Hematopoietic multipotent progenitor cell treated with erythropoietin and hydrocortisone succinate and interleukin-3 and kit ligand, for 8 days (in vitro differentiated cells): ENCODE measurements at places on chromosomes 13 and 19.
A peak's percentile ranks its signal among the peaks of the same experiment; 100 is the strongest.

DNA sequence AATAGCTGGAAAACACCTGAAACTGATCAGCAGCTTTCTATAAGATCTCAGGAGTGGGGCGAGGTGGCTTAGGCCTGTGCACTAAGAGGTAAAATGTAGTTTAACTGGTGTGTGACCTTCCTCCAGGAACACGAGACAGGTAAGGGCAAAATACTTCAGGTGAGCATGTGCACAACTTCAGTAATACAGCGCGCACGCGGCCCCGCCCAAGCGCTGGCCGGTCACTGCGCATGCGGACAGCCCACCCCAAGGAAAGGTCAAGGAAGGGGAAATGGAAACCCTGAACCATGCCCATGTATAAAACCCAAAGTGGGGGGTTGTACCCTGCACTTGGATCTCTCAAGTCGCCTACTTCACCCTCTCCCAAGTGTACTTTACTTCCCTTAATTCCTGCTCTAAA, 49.4 kb upstream of the ARHGEF7 start:
- DNase-seq = no peak

GRCh38 chr13:46665248-46665632, 112.3 kb downstream of the LRCH1 start:
- DNase-seq = no peak

DNA sequence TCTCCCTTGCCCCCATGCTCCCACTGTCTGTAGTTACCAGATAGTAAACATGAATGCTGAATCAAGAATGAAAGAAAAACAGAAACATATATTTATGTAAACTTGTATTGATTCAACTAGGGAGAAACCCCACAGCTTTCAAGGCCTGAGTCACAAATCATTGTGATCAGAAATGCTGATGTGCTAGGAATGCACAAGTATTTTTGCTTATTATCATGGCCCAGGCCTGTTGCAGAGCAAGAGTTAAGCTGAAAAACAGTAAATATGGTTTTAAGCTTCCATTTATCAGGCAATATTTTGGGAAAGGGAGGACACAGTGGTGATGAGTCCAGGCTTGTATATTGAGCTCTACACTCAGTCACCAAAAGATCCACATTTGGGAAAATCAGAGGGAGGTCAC, 669.6 kb downstream of the DIAPH3 start:
- no peak for DNase-seq

DNA sequence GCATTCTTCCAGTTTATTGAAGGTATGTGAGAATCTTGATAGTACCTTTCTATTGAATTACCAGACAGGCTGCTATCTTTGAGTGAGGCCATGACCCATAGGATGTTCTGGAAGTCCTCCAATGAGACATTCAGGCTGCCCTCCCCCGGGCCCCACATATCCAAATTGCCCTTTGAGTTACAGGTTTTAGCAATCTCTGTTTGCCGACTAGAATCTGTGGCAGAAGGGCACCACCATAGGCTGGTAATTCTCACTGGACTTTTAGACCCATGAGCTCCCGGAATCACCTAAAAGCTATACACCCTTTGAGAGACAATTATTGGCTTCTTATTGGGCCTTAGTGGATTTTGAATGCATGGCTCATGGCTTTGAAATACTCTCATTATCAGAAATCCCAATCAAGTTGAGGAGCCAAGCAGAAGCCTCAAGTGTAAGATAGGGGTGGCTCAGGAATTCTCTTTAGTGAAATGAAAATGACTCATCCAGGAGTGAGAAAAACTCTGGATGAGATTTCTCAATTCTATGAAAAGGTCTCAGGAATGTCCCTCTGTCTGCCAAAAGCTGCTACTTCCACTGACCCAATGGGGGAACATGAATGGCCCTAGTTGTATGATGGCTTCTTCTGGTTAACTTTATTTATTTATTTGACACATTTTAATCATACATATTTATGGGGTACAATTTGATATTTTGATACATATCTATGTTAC, 172.1 kb upstream of the CSNK1A1L start:
- no peak for DNase-seq

GRCh38 chr19:54310543-54310942, 2.4 kb downstream of the LILRA5 start:
- DNase-seq = no peak

- DNase-seq = peak; percentile 24
These were observed 23.9 kb downstream of the PIBF1 start for GRCh38 chr13:72805676-72806346.

DNA sequence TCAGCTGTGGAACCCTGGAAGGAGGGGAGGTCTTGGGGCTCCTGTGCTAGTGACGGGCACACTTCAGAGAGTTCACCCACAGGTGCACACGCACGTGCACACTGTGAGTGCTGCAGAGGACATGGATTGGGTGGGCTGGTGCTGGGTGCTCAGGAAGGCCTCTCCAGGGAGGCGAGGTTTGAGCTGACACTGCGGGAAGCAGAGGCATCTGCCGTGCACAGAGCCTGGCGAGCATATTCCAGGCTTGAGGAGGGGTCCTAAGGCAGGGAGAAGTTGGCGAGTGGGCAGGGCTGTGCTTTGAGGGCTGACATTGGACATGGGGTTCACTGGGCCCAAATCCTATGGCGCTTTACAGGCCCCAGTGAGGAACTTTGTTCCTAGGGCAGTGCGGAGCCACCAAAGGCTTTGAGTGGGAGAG, 25.6 kb downstream of the CCDC8 start:
- DNase-seq = no peak

DNA sequence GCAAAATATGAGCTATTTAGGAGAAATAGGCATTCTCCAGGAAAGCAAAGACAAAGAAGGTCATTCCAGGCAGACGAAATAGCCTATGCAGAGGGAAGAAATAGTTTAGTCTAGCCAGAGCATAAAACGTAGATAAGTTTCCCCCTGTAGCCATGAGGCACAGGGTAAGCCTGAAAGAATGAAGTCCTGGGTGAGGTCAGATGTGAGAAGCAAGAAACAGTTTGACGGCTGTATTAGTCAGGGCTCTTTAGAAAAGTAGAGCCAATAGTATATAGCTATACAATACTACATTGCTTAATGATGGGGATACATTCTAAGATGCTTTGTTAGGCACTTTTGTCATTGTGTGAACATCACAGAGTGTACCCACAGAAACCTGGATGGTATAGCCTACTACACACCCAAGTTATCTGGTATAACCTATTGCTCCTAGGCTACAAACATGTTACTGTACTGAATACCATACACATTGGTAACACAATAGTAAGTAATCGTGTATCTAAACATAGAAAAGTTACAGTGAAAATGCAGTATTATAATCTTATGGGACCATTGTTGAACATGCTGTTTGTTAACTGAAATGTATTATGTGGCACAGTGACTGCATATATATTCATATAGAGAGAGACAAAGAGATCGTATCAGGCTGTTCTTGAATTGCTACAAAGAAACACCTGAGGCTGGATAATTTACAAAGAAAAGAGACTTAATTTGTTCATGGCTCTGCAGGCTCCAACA, 59.3 kb upstream of the WDFY2 start:
- no peak for DNase-seq

- no peak for DNase-seq
These were observed at the start of gene JSRP1 for GRCh38 chr19:2255982-2256685. Gene JSRP1 (minus strand): TSS chr19:2256417. CDS start chr19:2255314, 1,103 bp downstream.

DNA sequence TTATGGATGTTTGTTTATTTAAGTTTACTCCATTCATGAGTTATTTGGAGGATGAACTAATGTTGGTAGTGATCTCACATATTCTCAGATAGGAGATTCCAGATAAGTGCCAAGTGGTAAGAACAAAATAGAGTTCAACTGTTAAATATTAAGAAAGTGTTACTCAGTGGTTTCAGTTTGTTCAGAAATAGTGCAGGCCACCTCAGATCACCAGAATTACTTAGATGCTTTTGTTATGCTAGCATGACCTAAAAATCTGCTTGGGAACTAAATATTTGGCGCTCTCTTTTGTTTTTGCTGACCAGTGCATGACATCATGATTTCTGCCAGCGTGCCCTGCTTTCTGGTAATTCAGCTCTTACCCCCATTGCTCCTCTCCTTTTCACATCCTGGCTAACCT, 15.6 kb downstream of the CLDN10 start:
- DNase-seq = no peak

GRCh38 chr19:40256512-40256911, 28.6 kb downstream of the AKT2 start:
- DNase-seq = no peak
